ENCODE measurements at places on chromosomes 12 and 14. TPM values are rescaled to one million over a fixed set of nuclear protein-coding genes. Genes with fewer than 3 reads are reported as not detected.
A peak's percentile ranks its signal among the peaks of the same experiment; 100 is the strongest.

SPIC gene
- not detected for total RNA-seq

DNA sequence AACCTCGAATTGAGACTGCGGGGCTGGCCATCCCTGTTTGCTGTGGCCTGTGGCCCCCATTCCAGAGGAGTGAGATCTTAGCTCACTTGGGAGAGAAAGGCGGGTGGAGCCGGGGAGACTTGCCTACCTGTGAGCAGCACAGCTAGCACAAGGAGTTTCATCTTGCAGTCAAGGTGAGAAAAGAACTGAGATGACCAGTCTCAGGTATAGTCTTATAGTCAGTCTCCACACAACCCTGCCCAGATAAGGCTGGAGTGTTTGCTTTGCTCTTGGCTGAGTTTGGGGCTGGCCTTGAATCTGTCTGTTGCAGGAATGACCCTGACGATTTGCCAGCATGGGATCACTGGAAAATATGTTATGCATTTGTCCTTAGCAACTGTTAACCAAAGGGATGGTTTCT is at the start of gene PLA2G1B:
Gene PLA2G1B (minus strand): TSS at position 187 of the 400 bp plus-strand sequence. CDS start 26 bp downstream, at position 161.
- no peak within 1 kb of the TSS for H3K4me3 ChIP-seq
- peaks cover 13% of the 10 kb centered on the region for H3K4me1 ChIP-seq
- no peak within 1 kb of the TSS for H3K27ac ChIP-seq

DNA sequence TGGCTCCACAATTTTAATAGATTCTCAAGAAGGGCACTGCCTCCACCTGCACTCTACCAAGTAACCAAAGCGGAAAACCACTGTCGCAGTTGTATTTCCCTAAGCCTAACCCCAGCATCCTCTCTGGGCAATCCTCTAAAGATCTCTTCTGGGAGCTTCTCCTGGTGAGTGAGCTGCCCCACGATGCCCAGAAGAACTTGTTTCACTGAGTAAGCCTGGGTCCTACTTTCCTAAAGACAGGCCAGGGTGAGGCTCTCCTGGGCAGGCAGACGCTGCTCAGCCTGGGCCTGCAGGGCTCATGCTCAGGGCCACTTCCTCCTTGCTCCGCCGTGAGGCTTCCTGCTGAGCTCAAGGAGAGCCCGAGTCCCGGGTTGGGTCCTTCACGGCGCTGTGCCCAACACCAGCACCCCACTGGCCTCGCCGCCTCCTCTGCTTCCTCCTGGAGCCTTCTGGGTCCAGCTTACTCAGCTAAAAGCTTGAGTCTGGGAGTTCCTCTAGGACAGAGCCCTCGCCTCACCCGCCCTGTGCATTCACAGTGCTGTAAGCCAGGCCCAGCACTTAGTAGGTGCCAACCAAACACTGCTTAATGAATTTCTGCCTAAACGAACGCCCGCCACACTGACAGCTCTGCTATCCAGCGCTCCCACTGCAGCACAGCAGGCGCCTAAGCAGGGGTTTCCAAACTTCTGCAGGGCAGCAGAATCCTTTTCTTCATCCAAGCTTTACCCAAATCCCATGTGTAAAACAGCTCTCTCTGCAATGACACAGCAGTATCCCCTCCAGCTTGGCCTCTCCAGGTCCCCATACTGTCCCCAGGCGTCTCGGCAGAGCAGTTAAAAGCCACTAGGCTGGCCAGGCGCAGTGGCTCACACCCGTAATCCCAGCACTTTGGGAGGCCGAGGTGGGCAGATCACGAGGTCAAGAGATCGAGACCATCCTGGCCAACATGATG is 5.7 kb downstream of the RAB35 start:
- peaks cover 67% of the 10 kb centered on the region for H3K4me1 ChIP-seq
- no peaks in the 10 kb centered on the region for H3K27me3 ChIP-seq
- DNase-seq, result peak; percentile 47
- H3K27ac ChIP-seq, result peak overlapping the region; percentile 84
- H3K36me3 ChIP-seq, result peaks cover 11% of the 10 kb centered on the region

- H3K4me1 ChIP-seq, result no peaks in the 10 kb centered on the region
- H3K27me3 ChIP-seq, result no peaks in the 10 kb centered on the region
- H3K4me3 ChIP-seq, result no peak overlapping the region
- H3K27ac ChIP-seq, result no peak overlapping the region
Measured at GRCh38 chr14:34030864-34031263, 80.0 kb upstream of the EGLN3 start.

GRCh38 chr14:92737206-92737605 is 11.2 kb downstream of the LGMN start:
- H3K4me3 ChIP-seq, result no peak overlapping the region
- no peak for DNase-seq
- H3K4me1 ChIP-seq, result peaks cover 13% of the 10 kb centered on the region
- H3K36me3 ChIP-seq, result no peaks in the 10 kb centered on the region
- peaks cover 10% of the 10 kb centered on the region for H3K27me3 ChIP-seq

DNA sequence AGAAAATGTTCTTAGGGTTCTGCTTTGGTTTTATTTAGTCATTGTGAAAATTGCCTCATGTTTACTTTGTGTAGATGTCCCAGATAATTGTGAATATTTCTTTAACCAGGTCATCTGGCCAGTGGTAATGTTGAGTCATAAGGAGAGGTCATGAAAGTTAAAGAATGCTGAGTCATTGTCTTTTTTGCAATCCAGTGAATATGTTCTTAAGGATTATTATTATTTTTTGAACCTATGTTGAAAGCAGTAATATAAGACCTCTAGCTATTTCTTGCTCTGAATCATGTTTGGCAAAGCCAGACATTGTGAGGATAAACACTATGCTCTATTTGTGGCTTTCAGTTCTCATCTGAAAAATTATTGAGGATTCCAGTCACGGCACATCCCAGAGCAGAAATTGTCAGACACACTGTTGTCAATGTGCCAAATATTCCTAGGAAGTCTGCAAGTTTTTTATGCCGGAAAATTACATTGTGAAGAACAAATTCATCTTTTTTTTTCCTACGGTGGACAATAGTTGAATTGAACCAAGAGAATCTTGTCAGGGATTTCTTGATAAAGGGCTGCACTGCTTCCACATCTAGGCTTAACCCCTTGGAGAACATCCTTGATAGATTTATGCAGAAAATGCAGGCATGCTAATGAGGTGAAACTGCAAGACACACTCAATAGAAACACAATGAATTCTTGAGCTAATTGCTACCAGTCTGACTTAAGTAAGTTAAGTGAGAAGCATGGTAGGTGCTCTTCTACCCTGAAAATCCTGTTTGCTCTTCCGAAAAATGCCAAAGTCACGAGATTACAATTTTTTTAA is 369.6 kb downstream of the ATP23 start:
- peaks cover 1% of the 10 kb centered on the region for H3K36me3 ChIP-seq
- H3K4me1 ChIP-seq, result no peaks in the 10 kb centered on the region
- no peak for DNase-seq

GRCh38 chr12:80778005-80778541 is 61.4 kb downstream of the MYF5 start:
- peak; percentile 68 for DNase-seq
- peaks cover 7% of the 10 kb centered on the region for H3K4me1 ChIP-seq
- no peak overlapping the region for H3K27ac ChIP-seq
- H3K4me3 ChIP-seq, result no peak overlapping the region
- no peaks in the 10 kb centered on the region for H3K27me3 ChIP-seq

Measured in activated T-cell treated with anti-CD3 and anti-CD28 coated beads, Interleukin-2, amount 50 U/mL, for 72 hours (primary cell).